ENCODE measurements at places on chromosomes 13 and 19.

- no peak for DNase-seq
Measured at GRCh38 chr13:46621133-46621532, 68.2 kb downstream of the LRCH1 start.

GRCh38 chr19:37227996-37228395, 10.0 kb downstream of the ZNF383 start:
- no peak for DNase-seq

DNA sequence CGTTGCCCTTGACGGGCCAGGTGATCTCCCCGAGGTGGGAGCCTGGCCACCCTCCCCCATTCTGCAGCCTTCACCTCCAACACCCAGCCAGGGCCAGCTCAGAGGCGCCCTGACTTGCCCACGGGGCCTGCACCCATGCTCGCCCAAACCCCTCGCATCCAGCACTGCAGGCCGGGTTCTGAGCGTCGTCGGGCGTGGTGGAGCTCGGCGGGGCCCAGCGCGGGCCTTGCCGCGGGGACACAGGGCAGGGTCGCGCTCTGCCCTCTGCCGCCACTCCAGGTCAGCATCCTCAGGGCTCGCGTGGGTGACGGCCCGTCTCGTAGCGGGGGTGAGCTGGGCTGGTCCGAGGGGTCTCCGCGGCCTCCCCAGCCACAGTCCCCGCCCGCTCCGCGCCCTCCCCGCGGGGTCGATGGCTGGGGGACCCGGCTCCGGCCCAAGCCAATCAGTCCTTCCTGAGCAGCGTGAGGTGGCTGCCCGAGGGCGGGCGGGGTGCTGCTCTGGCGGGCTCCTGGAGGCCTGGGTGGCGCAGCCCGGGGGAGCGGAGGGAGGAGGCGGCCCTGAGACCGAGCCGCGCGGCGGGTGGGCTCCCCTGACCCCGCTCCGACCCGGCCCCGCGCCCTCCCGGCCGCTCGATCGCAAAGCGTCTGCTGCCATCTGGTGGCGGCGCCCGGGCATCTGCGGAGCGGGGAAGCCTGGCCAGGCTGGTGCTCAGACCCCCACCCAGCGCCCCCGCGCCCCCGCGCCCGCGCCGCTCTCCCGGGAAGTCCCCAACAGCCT, 61.4 kb downstream of the CCNE1 start:
- no peak for DNase-seq

- no peak for DNase-seq
Measured at GRCh38 chr19:41610789-41611188, 16.1 kb downstream of the CEACAM4 start.

DNA sequence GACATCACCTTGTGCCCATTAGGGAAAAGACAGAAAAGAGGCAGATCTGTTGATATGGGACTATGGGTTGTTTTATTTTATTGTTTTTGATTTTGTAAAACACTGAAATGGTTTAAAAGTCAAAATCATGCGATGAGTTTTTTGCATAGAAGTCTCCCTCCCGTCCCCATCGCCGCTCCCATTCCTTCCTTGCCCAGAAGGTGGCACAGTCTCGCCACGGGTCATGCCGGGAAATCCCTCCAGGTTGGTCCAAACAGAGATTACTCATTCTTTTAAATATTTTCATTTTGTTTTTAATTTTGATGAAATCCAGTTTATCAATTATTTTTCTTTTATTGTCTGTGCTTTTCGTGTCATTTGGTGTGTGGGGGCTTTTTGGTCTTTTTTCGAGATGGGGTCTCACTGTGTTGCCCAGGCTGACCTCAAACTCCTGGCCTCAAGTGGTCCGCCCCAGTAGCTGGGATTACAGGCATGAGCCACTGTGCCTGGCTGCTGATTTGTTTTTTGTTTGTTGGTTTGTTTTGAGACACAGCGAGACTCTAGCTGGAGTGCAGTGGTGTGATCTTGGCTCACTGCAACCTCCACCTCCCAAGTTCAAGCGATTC, 9.2 kb downstream of the PGPEP1 start:
- DNase-seq = no peak

GRCh38 chr19:898663-899062, 5.4 kb downstream of the RNU6-9 start:
- no peak for DNase-seq

DNA sequence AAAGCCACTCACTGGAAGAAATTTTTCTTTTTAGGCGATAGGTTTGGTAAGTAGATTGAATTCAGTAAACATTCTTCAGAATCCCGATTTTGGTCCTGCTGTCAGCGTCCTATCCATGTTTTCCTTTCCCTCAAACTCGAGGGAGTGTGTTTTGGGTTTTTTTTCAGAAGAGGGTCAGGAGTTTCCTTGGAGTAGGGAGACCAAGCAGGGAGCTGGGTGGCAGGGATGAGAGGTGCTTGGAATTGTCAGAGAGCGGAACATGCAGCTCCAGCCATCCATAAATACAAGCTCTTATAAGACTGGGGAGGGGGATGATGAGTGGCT, 1.6 kb upstream of the PCDH8 start:
- DNase-seq = no peak

GRCh38 chr13:29065142-29065541, 245.0 kb downstream of the MTUS2 start:
- DNase-seq = no peak

DNA sequence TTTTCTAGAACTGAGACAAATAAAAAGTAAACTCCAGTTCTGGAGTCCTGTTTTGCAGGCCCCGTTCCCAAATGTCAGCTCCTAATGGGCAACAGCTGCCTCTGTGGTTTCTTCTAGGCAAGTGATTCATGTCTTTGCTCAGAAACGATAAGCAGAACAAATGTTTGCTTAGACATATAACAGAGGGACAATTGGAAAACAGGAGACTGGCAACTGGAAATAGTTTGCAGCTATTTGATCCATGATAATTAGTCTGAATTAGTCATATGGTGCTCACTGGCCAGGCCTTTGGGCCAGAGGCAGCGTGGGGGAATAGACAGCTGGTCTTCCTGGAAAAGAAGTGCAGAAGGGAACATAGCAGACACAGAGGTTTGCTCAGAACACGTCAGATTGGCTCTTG, 29.2 kb upstream of the TSHZ3 start:
- DNase-seq = no peak

DNA sequence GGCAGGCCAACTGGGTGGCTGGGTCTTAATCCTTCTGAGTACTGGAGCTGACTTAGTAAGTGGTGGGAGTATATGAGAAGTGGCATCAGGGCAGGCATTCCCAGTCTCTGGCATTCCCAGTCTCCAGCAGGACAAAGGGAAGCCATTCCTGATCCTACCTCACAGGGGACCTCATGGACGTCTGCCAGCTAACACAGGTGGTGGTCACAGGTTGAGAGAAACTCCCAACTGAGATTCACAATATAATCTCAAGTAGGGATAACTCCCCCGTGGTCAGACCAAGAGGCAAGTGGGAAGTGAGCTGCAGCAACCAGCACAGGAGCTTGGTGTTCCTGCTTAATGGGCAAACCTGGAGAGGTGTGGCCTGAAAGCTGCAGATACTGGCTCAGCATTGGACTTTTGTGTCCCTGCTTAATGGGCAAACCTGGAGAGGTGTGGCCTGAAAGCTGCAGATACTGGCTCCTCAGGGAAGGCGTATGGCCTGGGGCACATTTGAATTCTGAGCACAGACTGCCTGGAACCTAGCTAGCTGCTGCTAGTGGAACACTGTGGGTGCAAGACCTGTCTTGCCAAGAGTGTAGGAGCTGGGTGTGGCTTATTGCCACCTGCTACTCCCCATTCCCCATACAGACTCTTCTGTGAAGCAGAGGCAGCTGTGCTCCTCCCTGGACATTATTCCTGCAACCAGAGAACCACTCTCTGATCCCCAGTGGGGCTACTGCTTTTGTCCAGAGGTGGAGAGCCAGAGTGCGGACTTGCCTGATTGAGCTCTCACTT, 25.9 kb upstream of the OR10H2 start:
- no peak for DNase-seq

DNA sequence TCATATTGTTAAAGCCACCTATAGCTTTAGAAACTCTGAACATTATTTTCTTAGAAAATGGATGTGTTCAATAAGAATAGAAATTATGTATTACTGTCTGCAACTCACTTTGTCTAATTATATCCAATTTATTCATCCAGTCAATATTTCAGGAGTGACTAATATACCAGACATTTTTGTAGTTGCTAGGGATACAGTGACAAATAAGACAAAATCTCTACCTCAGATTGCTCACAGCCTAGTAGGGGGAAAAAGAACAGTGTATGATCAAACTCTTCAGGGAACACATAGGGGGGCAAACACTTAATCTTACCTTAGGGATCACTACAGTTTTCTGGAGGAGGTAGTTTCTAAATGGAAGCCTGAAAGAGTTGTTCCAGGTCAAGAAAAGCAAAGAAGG, 8.6 kb downstream of the BRCA2 start:
- no peak for DNase-seq

DNA sequence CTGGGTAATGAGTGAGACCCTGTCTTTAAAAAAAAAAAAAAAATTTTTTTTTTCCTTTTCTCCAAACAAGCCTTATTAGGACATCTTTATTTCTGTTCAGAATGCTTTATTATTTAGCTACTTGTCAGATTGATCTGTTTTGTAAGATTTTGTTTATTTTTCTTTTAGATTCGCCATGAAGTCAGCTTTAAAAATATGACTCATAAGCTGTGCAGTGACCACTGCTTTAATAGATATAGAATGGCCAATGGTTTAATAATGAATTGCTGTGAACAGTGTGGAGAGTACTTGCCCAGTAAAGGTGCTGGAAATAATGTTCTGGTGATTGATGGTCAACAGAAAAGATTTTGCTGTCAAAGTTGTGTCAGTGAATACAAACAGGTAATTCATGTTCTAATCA, 47.7 kb downstream of the ZMYM2 start:
- no peak for DNase-seq

DNA sequence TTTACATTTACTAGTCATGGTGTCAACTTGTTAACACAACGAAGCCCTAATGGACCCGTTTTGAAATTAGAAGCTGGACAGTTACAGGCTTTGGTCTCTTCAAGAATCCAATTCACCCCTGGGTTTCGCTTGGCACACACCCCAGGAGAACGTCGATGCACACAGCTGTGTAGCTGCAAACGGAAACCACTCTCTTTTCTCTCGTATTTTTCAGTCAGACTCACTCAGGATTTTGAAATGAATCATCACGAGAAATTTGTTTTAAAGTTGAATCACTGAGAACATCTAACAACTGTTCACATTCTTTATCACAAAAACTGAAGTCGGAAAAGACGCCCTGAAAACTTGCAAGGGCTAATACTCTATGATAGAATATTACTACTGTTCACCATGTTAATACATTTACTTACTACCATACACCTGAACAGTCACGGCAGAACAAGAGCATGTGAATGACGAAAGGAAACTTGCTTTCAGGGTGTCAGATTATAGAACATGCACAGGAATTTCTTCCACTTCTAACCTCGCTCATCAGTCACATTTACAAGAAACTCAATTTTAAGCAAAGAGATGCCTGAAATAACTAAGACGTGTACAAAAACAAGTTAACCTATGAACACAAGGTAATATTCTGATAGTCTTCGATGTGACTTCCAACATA, 4.7 kb downstream of the PNMA8A start:
- DNase-seq = no peak

DNA sequence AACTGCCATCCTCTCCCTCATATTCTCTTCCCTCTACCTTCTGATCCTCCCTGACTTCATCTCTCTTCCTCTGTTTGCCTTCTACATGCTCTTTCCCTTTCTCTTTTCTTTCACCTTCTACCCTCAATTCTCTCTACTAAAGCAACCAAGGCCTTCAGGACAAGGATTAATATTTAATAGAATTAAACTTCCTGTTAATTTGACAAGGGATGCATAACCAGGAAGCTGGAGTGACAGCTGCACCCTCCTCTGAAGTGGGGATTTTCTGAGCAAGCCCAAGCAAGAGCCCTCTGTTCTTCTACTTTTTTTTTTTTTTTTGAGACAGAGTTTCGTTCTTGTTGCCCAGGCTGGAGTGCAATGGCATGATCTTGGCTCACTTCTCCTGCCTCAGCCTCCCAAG, 63.4 kb upstream of the MED4 start:
- no peak for DNase-seq

GRCh38 chr19:1261798-1262622, 7.1 kb upstream of the CIRBP start:
- DNase-seq = no peak

GRCh38 chr13:112772539-112772909, 82.7 kb downstream of the ATP11A start:
- DNase-seq = no peak

DNA sequence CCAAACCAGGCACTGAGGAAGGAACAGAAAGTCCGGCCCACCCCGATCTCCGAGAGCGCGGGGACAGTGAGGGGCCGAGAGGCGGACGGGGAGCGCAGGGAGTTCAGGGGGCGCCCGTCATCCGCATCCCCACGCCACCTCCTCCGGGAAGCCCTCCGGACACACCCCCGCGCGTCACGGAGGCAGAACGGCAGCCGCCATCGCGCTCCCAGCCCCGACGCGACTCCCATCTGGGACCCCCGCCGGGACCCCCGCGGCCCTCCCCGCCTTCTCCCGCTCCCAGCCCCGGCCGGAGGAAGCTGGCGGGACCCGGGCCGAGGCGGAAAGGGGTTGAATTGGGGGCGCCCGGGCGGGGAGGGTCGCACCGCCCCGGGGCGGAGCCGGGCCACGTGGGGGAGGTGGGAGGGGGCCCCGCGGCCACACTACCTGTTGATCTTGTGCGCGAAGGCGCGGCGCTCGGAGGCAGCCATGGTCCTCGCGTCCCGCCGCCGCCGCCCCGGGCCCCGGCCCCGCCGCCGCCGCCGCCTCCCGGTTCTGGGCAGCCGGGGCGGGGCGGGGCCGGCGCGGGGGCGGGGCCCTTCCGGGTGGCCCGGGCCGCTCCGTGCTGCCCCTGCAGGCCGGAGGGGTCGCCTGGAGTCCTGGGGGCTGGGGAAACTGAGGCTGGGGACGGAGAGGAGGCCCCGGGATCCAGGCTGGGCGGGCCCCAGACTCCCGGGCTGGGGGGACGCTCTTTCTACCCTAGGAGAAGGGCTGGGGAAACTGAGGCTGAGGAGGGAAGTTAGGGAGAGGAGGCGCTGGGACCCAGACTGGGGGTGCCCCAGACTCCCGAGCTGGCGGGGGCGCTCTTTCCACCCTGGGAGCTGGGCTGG, at the start of gene DOCK6:
TSS of gene DOCK6 (minus strand) at position 554 of the 869 bp plus-strand sequence. CDS start at position 470, 84 bp downstream.
- no peak for DNase-seq

DNA sequence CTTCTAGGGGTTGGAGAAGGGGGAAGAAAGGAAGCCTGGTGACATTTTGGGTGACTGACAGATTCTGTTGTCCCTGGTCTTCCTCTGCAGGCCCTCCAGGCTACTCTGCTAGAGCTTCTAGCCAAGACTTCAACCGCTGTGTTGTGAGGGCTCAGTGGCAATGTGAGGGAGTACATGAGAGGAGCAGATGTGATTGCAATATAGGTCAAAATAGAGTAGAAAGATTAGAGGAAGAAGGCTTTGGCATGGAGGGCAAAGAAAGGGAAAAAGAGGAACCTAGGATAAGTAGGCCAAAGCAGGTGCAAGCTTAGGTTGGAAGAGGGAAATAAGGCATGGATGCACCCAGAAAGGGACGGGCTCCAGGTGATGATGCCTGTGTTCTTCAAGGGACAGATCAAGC, 216.9 kb downstream of the RGCC start:
- DNase-seq = peak; percentile 51

DNA sequence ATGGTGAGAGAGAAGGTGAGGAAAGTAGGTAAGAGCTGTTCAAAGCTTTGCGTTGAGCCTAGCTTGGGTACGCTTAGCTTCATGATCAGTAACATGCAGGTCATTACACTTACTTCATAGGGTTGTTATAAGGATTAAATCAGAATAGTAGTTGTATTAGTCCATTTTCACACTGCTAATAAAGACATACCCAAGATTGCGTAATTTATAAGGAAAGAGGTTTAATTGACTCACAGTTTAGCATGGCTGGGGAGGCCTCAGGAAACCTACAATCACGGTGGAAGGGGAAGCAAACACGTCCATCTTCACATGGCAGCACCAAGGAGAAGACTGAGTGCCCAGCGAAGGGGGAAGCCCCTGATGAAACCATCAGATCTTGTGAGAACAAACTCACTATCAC, 21.9 kb downstream of the GPALPP1 start:
- DNase-seq = no peak
